Lower lobe of right lung (tissue), 2 donors: ENCODE measurements at places on chromosomes 12 and 14.

GRCh38 chr12:129071362-129071761 lies 218.1 kb downstream of the GLT1D1 start:
- DNase-seq: no peak

- no peak for DNase-seq
Observed at GRCh38 chr14:103529383-103530365, 678 bp downstream of the TRMT61A start.

GRCh38 chr12:49187184-49187583 lies 1.7 kb downstream of the TUBA1A start:
- DNase-seq: no peak

DNA sequence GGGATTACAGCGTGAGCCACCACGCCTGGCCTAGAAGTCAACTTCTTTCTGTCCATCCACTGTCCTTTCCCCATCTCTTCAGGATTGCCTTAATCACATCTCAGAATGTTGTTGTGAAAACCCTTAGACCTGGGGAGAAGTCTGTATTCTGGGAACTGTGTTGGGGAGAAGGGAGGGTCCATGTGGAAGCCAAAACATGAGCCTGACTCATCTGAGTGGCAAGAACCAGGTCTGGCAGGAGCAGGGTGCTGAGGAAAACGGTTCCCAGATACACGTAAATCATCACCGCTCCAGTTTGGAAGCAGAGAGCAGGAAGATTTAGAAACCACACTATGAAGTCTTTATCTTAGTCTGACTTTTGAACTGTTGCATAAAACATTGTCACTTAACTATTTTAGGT lies 245.6 kb upstream of the RGS6 start:
- DNase-seq: no peak

GRCh38 chr14:55136241-55136640 lies 7.2 kb downstream of the LGALS3 start:
- no peak for DNase-seq

- no peak for DNase-seq
Observed at GRCh38 chr12:18054925-18055619, 34.9 kb downstream of the RERGL start.

- DNase-seq: no peak
Observed at GRCh38 chr14:74841230-74842207, 34.4 kb downstream of the PROX2 start.

GRCh38 chr14:87688524-87688923 lies 304.5 kb downstream of the GALC start:
- DNase-seq: no peak

DNA sequence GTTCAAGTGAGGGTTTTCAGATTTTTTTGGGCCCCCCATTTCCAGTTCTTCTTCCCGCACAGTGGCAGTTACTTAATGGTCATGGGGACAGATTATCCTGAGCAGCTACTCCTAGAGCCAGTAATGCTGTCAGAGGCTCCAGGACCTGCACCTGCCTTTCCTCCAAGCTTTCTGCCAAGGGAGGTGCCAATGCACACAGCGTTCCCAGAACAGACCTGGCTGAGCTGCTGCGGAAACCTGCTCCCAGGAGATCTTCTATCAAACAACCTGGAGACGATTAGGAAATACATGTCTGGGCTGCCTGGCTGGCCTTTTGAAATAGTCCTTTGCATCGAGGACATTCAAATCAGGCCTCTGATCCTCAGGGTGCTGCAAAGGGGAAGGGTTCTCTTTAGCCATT lies 120.9 kb downstream of the SLC8A3 start:
- no peak for DNase-seq
